ENCODE measurements at places on chromosomes 7 and 10.
A peak's percentile ranks its signal among the peaks of the same experiment; 100 is the strongest.

DNA sequence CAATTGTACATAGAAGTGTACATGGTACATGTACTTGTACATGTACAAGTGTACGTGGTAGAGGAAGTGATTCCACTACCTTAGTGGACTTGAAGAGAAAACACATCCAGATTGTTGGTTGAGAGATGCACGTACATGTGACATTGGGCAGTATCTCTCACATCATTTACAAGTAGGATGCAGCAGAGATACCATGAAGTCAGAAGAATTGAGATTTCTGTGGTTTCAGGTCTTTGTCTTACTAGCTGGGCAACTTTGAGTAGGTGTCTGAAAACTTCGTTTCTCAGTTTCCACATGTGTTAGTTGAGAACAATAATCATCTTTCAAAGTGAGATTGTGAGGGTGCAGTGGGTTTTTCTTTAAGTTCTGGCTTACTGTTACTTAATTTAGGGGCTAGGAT lies 21.5 kb downstream of the CLDN12 start:
- DNase-seq = no peak

- DNase-seq = peak; percentile 47
Observed at GRCh38 chr7:15508258-15508657, 53.6 kb downstream of the AGMO start.

DNA sequence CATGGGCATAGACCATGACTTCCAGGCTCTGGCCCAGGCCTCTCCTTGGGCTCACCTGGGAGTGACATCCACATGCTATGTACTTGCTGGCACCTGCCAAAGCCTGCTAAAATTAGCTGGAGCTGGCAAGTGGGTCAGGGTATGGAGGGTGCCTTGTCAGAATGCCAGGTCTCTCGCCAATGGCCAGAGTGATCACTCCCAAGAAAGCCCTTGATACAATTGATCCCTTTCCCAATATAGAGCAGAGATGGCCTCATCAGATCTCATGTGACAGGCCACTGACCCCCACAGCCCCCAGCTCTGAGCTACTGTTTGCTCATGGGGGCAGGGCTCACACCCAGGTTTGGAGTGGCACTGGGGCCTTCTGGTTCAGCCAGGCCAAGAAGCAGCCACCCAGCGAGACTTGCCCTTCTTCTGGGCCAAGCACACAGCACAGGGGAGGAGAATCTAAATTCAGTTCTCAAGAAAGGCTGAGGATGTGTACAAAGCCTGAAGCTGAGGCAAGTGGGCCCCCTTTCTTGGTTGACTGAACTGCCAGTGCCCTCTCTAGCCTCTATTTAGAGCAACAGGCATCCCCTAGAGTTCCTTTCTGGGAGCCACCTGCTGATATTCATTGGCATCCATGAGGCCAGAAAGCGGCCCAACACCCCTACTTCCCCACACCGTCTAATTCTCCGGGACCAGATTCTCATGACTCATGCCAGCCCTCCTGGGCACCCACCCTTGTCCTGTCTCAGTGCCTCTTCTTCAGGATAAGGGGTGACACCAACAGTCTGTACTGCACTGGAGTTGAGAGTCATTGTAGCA lies 18.9 kb upstream of the MYL7 start:
- DNase-seq = no peak

DNA sequence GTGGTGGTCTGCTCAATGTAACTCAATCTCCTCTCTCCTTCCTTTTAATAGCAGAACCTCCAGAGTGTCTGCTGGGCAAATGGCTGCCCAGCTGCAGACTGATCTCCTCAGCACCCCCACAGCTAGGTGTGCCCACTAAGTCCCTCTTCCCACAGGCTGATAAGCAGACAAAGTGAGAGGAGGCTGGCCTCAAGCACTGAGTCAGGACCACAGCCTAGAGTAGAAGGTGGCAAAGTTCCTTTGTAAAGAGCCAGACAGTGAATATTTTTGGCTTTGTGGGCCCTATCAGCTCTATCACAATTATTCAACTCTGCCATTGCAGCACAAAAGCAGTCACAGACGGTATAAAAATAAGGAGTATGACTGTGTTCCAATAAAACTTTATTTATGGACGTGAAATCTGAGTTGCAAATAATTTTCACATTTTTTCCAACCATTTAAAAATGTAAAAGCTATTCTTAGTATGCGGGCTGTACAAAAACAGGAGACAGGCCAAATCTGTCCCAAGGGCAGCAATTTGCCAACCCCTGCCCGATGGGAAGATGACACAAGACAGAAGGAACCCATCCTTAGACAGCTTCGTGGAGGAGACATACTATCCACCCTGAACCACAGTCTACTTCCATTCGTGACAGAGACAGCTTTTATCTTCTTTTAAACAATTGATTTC lies 23.4 kb downstream of the JAZF1 start:
- no peak for DNase-seq

GRCh38 chr10:78263521-78263988 lies 229.9 kb downstream of the RPS24 start:
- DNase-seq = peak; percentile 97

GRCh38 chr10:60732807-60733516 lies 45.3 kb upstream of the CDK1 start:
- DNase-seq = no peak

- DNase-seq = peak; percentile 86
Observed at GRCh38 chr10:77626266-77626935, 11.2 kb downstream of the KCNMA1 start.

DNA sequence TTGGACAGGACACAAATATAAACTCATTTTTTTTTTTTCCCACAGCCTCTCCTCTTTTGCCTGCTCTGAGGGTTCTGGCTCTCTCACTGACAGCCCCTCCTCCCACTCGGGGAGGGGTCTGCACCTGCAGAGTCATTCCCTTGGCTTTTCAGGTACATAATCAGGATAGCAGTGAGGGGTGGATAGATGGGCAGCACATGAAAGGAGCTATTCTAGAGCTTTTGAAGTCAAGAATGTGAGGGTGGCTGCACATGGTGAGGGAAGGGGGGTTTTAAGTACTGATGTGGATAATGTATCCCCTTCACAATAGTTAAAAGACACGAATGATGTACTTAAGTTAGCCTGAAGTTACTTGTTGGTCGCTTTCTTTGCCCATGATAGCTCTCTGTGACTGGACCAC lies 76.2 kb downstream of the CFAP58 start:
- DNase-seq = no peak

GRCh38 chr10:26832960-26833359 lies 27.8 kb downstream of the ABI1 start:
- DNase-seq = no peak

- DNase-seq = peak; percentile 69
Observed at GRCh38 chr7:78234634-78235033, 436.1 kb downstream of the PHTF2 start.

GRCh38 chr7:123993996-123994395 lies 38.9 kb downstream of the TMEM229A start:
- DNase-seq = no peak

DNA sequence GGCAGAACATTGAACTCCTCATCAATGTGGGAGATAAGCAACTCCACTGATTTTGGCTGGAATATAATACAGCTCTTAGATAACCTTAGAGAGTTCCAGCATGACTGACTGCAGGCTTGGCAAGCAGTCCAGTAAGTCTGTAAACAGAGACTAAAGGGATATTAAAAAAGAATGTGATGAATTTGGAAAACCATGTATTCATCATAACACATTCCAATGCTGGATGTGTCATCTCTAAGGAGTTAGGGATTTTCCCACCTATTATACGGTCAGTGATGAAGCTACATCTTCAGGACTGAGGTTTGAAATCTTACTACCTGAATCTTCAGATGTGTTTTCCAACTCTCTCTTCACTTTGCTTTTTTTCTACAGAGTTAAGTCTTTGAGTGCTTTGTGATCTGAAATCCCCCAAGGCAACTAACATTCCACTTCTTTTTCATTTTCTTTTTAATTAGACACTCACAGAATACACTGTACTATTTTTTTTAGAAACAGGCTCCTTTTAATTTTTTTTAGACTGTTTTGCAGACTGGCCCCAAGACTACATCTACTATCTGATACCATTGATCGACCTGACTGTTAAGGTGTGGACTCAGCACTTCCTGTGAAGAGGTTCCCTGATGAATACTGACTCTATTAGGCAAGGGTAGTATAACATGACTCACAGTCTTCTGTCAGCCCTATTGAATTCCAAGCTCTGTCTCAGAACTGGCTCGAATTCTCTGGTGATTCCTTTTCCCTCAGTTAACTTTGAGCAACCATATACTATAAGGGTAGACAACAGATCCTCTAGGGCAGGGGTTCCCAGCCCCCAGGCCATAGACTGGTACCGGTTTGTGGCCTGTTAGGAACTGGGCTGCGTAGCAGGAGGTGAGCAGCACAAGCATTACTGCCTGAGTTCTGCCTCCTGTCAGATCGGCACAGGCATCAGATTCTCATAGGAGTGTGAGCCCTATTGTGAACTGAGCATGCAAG lies 678.2 kb downstream of the GRM8 start:
- peak; percentile 81 for DNase-seq

DNA sequence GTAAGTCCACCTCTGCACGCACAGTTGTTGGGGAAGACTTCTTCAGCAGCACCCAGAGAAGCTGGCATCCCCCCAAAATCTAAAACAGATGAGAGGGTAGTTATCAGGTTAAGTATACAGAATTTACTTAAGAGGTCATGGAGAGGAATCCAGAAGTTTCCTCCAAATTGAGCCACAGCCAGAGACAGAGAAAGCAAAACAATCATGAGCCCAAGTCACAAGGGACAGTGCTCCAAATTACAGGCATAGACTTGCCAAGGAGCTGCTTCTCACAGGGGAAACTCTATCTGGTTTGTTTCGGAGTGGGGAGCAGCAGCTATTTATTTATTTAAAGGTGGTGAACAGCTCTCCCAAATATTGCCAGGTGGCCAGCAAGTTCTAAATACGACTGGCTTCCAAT lies 308.4 kb downstream of the SKIDA1 start:
- no peak for DNase-seq

- no peak for DNase-seq
Observed at GRCh38 chr10:14371581-14371980, 40.9 kb upstream of the FRMD4A start.

GRCh38 chr10:78336402-78336791 lies 302.7 kb downstream of the RPS24 start:
- peak; percentile 94 for DNase-seq

GRCh38 chr10:84510121-84510520 lies 181.7 kb downstream of the CCSER2 start:
- peak; percentile 57 for DNase-seq

- DNase-seq = no peak
Observed at GRCh38 chr10:47175181-47176123, 124.5 kb upstream of the GDF10 start.

DNA sequence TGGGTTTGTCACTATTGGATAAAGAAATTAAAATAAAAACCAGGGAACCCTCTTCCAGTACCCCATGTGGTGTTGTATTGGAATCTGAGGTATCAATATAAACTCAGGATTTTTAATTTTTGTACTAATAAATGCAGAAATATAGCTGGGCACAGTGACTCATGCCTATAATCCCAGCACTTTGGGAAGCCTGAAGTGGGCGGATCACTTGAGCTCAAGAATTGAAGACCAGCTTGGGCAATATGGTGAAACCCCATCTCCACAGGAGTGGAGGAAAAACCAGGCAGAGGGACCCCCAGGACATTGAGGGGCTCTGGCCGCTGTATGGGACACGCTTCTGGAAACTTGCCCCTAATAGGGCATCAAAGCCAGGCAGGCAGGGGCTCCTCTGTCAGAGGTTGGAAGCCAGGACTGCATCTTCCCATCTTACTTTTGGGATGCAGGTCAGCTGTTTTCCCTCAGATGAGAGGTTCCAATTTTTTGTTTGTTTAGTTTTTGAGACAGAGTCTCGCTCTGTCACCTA lies 11.1 kb downstream of the ADIRF start:
- no peak for DNase-seq

- DNase-seq = no peak
Observed at GRCh38 chr10:33325929-33326328, 8.5 kb downstream of the NRP1 start.

DNA sequence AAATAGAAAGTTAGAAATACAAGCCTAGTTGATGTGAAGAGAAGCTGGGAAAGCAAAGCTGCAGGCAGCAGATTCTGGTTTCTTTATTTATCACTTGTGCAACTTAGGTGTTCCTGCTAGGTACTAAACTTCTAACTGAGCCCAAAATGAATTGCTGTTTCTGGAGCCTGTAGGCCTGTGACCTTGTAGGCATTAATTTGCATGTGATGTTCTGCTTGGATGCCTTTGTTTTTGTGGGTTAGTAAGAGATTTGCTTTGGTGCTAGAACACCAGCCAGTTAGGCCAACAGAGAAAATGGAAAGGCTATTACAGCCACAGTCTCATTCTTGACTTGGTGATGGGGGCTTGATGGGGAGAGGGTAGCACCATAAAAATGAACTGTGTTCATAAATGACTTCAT lies 370.7 kb downstream of the PPP1R3A start:
- DNase-seq = no peak

DNA sequence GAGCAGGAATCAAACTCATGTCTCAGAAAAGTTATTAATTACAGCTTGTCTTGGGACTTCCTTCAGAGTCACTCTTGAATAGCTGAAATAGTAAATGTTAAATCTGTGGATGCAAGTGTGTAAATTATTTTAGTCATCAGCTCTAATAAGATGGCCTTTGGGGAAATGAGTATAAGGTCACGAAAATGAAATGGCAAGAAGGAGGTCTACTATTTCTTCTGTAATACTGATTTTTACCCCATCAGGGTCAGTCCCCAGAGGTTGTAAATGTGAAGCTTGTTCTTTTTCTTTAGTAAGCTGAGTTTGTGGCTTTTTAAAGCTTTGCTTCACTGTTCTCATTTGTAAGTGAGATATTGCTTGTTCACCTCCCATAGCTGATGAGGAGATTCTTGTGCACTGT lies 63.9 kb downstream of the GBF1 start:
- no peak for DNase-seq

GRCh38 chr7:42627626-42628025 lies 284.2 kb downstream of the C7orf25 start:
- peak; percentile 13 for DNase-seq

GRCh38 chr10:52954407-52954806 lies 181.8 kb upstream of the MBL2 start:
- DNase-seq = no peak

- DNase-seq = no peak
Observed at GRCh38 chr7:120951309-120951699, 727 bp downstream of the ING3 start.

GRCh38 chr10:50572017-50572491 lies 51.7 kb downstream of the SGMS1 start:
- no peak for DNase-seq

- DNase-seq = peak; percentile 91
Observed at GRCh38 chr7:132773527-132773956, 197.3 kb upstream of the PLXNA4 start.

GRCh38 chr10:5678397-5679036 lies 6.1 kb upstream of the TASOR2 start:
- DNase-seq = no peak

DNA sequence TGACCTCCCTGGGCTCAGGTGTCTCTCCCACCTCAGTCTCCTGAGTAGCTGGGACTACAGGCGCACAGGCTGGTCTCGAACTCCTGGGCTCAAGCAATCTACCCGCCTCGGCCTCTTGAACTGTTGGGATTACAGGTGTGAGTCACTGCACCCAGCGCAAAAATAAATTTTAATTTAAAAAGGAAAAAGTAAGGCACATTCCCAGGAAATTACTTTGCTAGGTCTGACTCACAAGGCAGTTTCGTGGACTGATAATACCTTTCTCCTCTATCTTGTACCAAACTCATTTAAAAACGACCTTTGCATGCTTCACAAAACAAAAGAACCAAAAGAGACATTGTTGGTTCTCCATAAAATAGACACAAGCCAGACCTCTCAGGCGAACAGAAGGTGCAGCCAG lies 29.7 kb downstream of the PARP12 start:
- peak; percentile 10 for DNase-seq

Measured in fibroblast of skin of abdomen (primary cell).